ENCODE measurements at places on chromosomes 6 and 20.

- no peak for DNase-seq
- H3K27ac ChIP-seq: no peak overlapping the region
- no peaks in the 10 kb centered on the region for H3K27me3 ChIP-seq
- H3K36me3 ChIP-seq: no peaks in the 10 kb centered on the region
- H3K4me1 ChIP-seq: no peaks in the 10 kb centered on the region
- H3K4me3 ChIP-seq: no peak overlapping the region
Measured at GRCh38 chr6:138797806-138798446, 2.0 kb downstream of the ECT2L start.

GRCh38 chr20:57071954-57072583, 194.4 kb downstream of the BMP7 start:
- H3K36me3 ChIP-seq: no peaks in the 10 kb centered on the region
- no peaks in the 10 kb centered on the region for H3K27me3 ChIP-seq
- H3K4me3 ChIP-seq: no peak overlapping the region
- H3K4me1 ChIP-seq: no peaks in the 10 kb centered on the region

- no peak overlapping the region for H3K4me3 ChIP-seq
- H3K4me1 ChIP-seq: no peaks in the 10 kb centered on the region
- no peaks in the 10 kb centered on the region for H3K27me3 ChIP-seq
- DNase-seq: no peak
- no peak overlapping the region for H3K27ac ChIP-seq
- H3K36me3 ChIP-seq: no peaks in the 10 kb centered on the region
Measured at GRCh38 chr6:11625302-11625701, 87.8 kb downstream of the TMEM170B start.

GRCh38 chr6:130946076-130946475, 117.0 kb downstream of the EPB41L2 start:
- H3K27me3 ChIP-seq: no peaks in the 10 kb centered on the region
- no peak overlapping the region for H3K4me3 ChIP-seq
- no peak overlapping the region for H3K27ac ChIP-seq
- peaks cover 7% of the 10 kb centered on the region for H3K4me1 ChIP-seq
- H3K36me3 ChIP-seq: no peaks in the 10 kb centered on the region

GRCh38 chr6:77774457-77774856, 121.6 kb downstream of the MEI4 start:
- H3K27me3 ChIP-seq: no peaks in the 10 kb centered on the region
- H3K4me3 ChIP-seq: no peak overlapping the region
- H3K36me3 ChIP-seq: no peaks in the 10 kb centered on the region
- H3K4me1 ChIP-seq: no peaks in the 10 kb centered on the region
- no peak overlapping the region for H3K27ac ChIP-seq
- DNase-seq: no peak
